ENCODE measurements at places on chromosomes 3 and 15.
A peak's percentile ranks its signal among the peaks of the same experiment; 100 is the strongest.

GRCh38 chr3:99134986-99135385 is 233.5 kb upstream of the DCBLD2 start:
- DNase-seq = peak; percentile 57

GRCh38 chr3:22419261-22419660 is 668.3 kb upstream of the ZNF385D start:
- DNase-seq = no peak

GRCh38 chr15:38084289-38084688 is 149.8 kb downstream of the TMCO5A start:
- peak; percentile 46 for DNase-seq

DNA sequence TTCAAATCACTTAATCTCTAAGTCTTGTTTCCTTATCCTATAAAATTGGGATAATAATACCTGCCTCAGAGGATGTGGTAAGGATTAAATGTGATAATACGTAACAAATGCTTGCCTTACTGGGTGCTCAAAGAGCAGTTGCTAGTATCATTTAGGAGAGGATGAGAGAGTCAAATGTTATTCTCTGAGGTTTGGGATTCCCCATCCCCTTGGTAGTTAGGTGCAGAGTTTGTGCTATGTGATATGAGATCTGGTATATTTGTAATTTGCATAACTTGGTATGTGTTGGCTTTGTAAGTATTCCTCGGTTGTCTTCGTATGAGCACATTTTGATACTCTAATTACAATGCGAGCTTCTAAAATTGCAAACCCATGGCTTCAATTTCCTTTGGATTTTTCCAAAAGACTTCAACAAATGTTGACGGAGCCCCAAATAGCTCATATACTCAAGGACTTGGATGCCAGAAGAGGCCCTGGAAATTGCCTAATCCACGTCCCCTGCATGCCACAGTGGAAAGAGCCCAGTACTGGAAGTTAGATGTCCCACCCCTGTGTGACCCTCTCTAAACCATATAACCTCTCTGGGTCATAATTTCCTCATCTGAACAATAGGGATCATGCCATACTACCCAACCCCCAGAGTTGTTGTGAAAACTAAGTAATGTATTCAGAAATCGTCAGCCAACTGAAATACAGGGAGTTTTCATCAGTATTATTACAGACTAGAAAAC is 85.0 kb downstream of the FBN1 start:
- no peak for DNase-seq

- DNase-seq = no peak
Observed at GRCh38 chr3:117302428-117302827, 592.8 kb downstream of the TUSC7 start.

DNA sequence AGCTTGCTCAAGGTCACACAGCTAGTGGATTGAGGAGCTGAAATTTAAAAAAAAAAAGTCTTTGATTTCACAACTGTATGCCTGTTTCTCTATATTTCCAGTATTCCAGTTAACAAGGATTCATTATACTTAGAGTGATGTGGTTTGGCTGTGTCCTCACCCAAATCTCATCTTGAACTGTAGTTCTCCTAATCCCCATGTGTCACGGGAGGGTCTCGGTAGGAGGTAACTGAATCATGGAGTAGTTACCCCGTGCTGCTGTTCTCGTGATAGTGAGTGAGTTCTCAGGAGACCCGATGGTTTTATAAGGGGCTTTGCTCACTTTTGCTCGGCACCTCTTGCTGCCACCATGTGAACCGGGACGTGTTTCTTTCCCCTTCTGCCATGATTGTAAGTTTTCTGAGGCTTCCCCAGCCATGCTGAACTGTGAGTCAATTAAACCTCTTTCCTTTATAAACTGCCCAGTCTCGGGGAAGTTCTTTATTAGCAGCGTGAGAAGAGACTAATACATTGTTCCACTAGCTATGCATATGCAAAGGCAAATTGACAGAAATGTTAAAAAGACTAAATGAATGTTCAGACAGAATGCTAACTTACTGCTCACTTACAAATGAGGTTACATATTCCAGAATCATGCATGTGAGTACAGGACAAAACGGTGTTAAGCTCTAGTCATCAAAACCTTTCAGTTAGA is 1101.9 kb downstream of the ROBO1 start:
- DNase-seq = no peak

- DNase-seq = no peak
Observed at GRCh38 chr15:39180030-39180429, 400.8 kb upstream of the THBS1 start.

DNA sequence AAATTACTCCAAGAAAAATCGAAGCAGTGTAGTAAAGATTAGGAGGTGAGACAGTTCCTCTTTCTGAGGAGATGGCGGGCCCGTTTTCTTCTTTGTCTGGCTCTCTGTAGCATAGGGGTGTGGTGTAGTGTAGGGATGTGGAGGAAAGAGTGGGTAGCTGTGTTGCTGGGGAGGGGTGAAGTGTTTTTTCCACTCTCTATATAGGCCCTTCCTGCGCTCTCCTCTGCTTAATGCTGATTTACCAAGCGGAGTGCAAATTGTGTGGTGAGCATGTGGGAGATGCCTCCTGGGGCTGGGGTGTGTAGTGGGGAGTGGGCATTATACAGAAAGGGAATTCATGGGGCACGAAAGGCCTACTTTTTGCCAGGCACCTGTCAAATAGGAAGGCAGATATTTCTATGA is 94.9 kb downstream of the ST6GAL1 start:
- no peak for DNase-seq

- DNase-seq = peak; percentile 8
Observed at GRCh38 chr3:16239780-16240179, 25.0 kb downstream of the DPH3 start.

DNA sequence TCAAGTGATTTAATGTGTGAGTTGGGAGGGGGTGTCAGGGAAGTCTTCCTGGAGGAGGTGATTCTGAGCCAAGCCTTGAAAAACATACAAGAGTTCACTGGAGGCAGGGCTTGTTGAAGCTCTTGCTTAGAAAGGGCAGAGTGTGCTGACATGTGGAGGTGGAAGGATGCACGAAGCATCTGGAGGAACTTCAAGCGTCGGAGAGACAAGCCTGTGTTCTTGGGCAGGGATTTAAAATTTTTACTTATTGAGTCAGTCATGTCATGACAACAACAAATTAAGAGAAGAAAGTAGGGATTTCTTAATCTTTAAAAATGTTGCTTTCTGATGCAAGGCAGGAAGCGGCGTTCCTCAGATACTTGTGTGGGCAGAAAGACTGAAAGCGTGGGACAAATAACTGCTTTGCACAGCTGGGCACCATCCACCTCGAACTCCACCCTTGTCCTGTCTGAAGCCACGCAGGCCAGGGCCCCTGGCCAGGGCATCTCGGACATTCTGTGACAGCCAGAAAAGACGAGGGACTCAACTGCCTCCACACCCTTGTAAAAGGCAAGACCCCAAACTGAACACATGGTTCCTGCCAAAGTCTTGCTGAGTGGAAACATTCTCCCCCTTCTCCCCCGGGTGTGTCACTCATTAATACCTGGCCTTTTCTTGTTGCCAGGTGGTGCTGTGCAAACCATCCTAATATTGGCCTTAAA is 6.9 kb upstream of the IL16 start:
- DNase-seq = peak; percentile 81

- DNase-seq = peak; percentile 96
Observed at GRCh38 chr15:80160570-80161156, 7.9 kb downstream of the FAH start.

- DNase-seq = no peak
Observed at GRCh38 chr15:58057559-58057958, 8.0 kb downstream of the ALDH1A2 start.

DNA sequence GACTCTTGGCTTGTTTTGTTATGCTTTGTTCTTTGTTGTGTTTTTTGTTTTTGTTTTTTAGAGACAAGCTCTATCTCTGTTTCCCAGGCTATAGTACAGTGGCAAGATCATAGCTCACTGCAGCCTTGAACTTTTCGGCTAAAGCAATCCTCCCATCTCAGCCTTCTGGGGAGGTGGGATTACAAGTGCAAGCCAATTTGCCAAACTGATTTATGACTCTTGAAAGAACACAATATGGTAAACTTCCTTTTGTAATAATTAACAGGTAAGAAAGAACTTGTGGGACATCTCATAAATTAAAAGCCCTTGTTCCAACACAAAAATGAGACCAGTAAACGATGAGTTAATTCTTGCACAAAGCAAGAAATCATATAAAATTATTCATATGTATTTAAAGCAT is 476.3 kb downstream of the MAGI1 start:
- no peak for DNase-seq

DNA sequence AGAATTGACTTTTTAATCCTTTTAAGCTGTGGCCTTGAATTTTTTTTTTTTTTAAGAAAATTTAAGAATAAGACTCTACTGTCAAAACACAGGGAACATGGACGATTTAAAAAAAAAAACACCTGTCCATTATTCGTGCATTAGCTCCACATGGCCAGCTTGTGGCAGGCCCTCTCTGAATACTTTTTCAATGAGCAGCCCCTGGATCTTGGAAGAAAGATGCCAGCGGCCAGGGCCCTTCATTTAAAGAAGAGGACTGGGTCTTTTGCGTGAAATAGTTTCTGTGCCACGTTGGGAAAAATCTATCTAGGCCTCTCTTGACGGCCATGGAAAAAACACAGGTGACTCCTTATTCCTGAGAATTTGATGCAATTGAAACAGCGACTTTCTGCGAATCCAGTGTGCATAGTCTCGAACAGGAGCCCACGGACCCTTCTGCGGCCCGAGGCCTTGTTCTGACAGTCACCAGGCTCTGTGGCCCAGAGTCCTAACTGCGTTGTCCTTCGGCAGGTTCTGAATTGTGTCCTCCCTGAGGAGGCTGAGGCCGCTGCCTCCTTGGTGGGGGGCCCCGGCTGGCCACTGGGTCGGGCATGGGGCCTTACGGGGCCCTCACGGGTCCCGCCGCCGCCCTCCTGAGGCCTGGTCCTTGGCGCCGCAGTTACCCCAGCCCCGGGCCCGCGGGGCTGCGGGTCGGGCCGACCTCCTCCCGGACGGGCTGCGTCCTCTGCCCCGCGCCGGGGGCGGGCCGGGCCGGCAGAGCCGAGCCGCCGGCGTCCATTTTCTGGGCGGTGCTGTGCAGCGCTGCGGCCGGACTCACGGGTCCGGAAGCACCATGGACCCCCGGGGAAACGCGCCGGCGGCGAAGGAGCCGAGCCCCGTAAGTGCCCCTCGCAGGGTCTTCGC is 33.5 kb downstream of the ZBTB38 start:
- DNase-seq = peak; percentile 47

- no peak for DNase-seq
Observed at GRCh38 chr3:147924755-147925154, 515.6 kb downstream of the ZIC1 start.

- peak; percentile 65 for DNase-seq
Observed at GRCh38 chr3:13091898-13092611, 18.8 kb upstream of the IQSEC1 start.

DNA sequence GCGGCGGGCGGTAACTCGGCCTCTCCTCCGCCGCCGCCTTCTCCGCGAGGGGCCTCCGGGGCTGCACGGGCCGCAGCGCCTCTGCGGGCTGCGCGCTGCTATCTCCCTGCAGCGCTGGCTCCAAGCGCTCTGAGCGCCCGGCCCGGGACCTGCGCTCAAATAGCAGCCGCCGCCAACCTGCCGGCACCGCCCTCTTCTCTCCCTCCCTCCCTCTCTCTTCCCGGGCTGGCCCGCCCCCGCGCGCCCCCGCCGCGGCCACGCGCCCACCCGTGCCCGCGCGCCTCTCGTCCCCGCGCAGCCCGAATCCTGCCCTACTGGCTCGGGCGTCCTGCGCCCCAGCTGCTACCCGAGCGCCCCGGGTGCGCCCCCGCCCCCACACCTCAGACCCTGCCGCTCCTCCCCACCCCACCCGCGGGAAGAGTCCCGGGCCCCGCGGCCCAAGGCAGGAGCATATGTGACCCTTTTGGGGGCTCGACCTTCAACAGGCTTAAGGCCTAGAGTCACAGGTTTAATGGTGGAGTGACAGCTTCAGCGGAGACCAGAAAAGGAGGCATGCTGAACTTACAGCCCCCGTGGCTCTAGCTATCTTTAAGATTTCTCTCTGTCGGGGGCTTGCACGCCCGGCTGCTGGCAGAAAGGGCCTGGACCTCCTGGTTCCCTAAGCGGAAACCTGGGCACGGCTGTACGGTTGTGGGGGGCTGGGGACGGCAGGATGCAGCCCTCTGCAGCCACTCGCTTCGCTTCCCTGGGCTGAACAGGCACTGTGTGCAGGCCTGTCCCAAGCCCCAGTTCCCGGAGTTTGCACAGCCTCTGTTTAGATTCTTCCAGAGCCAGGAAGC is at the start of gene CACNA2D2:
Gene CACNA2D2, minus strand, starts transcription at position 131 of the 839 bp plus-strand sequence. CDS start 211 bp downstream, outside the sequence.
- DNase-seq = peak; percentile 25

- DNase-seq = no peak
Observed at GRCh38 chr3:31102196-31102879, 207.9 kb upstream of the GADL1 start.

DNA sequence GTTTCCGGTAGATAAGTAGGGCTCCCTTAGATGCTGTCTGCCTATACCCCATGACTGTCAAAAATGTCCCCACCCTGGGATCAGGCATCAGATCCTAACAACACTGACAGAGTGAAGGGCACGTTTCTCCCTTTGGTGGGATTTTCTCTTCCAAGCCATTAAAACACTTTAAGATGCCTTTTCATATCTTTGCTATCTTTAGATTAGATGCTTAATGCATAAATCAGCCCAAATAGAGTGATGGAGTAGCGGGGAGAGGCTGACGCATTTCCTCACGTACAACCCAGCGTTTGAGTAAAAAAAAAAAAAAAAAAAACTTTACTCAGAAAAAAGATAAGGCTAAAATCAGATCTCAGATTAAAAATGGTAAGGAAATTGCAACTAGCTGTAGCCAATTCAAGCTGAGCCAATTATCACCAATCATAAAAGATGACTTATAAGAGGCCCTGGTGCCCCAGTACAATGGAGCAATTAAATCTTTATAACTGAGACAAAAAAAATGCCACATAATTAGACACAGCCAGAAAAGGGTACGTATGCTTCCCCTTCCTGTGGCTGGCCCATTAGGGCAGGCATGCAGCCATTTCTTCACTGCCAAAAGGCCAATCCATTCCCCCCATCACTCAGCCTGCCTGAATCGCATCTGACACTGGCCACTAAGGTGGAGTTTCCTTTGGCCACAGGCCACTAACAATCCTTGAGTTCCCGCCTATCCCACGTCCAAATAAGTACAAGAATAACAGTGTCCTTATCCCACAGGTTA is 45.0 kb downstream of the RFTN1 start:
- DNase-seq = no peak

DNA sequence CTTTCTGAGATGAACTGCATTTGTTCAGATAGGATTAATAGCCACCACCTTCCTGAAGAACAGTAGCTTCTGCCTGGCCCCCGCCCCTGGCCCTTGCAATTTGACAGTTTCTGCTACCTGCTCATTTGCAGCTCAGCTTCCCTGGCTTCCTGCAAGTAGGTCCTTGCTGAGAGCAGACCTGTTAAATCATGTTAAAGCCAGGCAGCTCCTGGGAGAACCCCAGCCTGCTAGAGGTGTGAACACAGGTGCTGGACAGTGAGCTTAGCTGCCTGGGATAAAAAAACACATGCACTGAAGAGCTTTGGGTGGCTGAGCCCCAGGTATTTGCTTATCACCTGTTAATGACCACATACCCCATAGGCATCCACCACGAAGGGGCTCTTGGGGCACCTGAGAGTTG is 143.4 kb downstream of the PTPRG start:
- no peak for DNase-seq
